ENCODE measurements at places on chromosomes 5 and 9.

DNA sequence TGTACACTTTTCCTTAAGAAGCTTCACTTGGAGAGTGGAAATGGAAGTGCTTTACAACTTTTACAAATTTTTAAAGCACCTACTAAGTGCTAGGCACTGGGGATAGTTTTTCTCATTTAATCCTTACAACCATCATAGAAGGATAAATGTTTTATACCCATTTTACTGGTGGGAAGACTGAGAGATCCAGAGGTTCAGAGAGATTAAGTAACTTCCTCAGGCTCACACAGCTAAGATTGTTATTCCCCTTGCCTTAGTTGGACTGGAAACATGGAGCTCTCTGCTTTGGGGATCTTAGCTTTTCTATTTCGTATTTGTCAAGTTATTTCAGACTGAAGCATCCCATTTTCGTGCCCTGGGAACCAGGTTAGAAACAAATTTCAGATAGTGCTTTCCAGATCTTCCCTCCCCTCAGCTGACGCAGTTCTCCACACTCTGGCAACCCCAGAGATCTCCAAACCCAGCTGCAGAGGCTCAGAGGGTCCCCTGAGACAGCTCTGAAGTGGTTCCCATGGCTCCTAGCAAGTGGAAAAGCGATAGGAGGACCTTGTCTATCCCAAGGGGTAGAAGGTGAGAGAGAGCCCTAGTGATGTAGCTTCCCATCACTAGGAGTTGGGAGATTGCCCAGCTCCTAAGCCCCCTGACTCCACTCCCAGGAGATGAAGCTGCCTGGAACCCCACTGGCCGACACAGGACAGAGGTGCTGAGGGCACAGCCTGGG is 16.2 kb upstream of the GABBR2 start:
- DNase-seq = no peak

DNA sequence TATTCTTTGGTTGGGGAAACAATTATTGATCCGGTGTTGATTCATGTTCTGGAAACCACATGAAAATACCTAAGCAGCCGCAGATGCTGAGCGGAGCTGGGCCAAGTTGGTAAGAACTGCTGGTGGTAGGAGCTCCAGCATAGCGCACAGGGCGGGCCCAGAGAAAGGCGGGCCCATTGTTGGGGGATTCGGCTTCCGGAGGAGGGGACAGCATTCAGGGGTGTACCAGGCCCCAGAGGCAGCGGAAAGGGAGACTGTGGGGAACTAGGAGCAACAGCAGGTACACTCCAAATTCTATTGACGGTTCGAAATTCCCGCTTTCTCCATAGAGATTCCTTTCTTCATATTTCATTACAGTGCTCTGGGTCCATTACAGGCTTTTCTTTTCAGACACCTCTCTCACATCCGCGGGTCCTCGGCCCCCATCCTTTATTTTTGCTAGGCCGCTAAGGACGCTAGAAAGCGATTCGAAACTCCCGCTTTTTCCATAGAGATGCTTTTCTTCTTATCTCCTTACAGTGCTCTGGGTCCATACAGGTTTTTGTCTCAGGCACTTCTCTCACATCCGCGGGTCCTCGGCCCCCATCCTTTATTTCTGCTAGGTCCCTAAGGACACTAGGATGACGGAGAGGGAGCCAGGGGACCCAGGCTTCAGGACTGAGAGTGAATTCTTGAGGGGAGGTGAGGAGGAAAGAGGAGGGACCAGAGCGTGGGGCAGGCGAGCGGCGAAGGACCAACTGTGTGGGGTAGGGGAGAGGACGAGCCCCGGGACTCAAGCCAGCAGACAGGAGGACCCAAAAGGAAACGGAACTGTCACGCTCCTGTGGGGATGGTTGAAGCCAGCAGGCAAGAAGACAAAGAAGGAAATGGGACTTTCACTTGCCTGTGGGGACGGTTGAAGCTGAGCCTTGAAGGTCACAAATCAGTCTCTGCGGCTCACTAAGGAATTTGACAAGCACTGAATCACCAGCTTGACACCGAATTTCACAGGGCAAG is at the start of gene CCDC152:
CCDC152 (plus strand) TSS at position 213 of the 996 bp plus-strand sequence. CDS start 2,304 bp downstream, outside the sequence.
- DNase-seq = no peak

DNA sequence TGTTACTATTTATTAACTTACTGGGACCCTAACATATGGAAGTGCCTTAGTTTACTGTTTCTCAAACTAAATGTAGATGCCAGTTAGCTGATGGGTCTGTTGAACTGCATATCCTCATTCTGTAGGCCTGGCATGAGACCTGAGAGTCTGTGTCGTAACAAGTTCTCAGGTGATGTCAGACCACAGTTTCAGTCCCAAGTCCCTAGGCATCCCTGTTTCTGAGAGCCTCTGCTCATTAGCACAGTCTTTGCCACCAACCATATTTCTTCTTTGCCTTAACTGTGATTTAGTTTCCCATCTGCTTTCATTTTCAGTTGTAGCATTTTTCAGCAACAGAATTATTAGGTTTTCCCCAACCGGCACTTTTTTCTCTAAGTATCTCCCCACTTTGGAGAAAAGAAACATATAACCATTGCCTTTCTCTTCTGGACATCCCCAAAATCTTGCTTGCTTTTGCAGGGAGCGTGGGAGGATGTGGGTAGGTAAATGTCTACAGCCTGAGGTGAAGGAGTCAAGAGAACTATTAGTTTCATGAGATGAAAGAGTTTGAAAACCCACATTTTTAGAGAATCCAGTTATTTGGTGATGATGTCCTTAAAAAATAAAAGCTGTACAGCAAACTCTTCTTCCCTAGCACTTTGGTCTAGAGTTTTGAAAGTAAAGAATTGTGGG is 74.6 kb downstream of the NUDT12 start:
- DNase-seq = no peak

GRCh38 chr5:154972476-154973080 is 31.7 kb downstream of the MRPL22 start:
- no peak for DNase-seq

- DNase-seq = no peak
These were observed 16.9 kb upstream of the COL5A1 start for GRCh38 chr9:134624621-134625181.

DNA sequence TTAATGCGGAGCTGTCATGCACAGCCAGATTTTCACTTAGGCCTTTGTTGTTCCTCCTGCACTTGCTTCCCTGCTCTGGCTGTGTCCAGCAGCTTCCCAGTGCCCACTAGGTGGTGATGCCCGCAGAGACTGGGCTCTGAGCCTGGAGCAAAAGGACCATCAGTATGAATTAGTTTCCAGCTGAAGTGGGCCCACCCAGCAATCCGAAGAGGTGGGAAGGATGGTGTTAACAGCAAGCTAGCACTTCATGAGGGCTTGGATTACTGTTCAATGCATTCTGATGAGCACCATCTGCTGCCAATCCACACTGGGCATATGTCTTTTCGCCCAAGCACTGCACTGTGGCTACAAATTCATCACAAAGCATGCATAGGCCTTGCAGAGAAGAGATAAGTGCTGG is 459.1 kb downstream of the SPOCK1 start:
- no peak for DNase-seq

DNA sequence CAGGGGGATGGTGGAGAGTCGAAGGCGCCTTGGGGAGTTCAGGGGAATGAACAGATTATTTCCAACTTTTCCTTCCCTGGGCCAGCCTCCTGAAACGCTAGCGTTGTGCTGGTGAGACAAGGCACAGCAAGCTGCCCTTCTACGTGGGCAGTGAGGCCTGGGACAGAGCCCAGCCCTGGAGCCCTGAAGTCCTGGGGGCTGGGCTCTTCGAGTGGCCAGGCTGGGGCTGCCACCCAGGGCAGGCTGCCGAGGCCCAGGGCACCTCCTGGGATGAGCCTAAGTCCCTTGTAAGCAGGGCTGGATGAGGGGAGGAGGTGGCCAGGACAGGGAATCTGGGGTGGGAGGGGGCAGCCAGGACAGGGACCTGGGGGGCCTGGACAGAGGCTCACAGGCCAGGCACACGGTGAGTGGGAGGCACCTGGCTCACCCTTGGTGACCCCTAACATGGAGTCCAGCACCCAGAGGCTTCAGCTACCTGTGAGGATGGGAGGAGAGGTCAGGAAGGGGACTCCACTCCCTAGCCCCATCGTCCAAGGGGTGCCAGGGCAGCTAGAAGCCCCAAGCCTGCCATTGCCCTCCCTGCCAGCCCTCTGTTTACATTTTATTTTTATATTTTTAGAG is 1.3 kb upstream of the LCN12 start:
- no peak for DNase-seq

GRCh38 chr5:38752622-38753021 is 93.2 kb upstream of the OSMR start:
- DNase-seq = no peak

- no peak for DNase-seq
These were observed 1899.9 kb downstream of the MAT2B start for GRCh38 chr5:165405340-165405739.

DNA sequence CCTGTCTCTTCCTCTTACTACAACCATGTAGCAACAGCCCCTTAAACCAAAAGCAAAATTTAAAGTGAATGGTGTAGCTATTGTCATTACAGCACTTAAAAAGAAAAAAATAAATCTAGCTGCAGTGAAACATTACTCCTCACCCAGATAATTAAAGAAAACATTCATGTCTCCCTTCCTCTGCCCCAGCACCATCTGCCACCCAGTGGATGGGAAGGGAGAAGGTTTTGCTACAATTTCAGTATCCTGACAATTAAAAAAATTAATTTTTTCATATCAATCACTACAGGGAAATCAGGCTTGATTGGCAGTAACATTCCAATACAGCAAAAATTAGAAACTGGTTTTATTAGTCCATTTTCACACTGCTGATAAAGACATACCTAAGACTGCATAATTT is 147.4 kb upstream of the PUM3 start:
- no peak for DNase-seq

GRCh38 chr5:147659166-147659929 is 123.2 kb downstream of the JAKMIP2 start:
- no peak for DNase-seq

- no peak for DNase-seq
These were observed 10.6 kb downstream of the HMCN2 start for GRCh38 chr9:130276121-130276520.

GRCh38 chr5:32600054-32600622 is 14.8 kb downstream of the SUB1 start:
- DNase-seq = no peak

GRCh38 chr5:21058289-21058688 is 1070.3 kb upstream of the CDH18 start:
- DNase-seq = no peak

- no peak for DNase-seq
These were observed 159.3 kb downstream of the TMC1 start for GRCh38 chr9:72680593-72681282.

GRCh38 chr9:38035873-38036272 is 33.2 kb downstream of the SHB start:
- DNase-seq = no peak

DNA sequence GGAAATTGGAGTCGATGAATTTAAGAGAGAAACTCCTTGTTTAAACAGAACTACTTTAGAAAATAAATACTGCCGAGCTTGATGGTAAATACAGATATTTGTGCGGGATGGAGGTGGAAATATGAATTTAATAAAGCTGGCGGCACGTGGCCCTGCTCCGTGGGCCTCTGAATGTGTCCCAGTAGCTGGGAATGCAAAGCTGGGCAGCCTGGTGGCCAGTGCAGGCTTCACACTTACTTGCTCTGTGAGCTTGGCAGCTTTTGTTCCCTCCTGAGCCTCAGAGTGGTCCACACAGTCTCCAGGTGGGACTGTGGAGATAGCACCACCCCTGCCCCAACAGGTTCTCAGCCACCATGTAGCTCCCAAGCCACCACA is 45.9 kb downstream of the BARX1 start:
- DNase-seq = no peak

DNA sequence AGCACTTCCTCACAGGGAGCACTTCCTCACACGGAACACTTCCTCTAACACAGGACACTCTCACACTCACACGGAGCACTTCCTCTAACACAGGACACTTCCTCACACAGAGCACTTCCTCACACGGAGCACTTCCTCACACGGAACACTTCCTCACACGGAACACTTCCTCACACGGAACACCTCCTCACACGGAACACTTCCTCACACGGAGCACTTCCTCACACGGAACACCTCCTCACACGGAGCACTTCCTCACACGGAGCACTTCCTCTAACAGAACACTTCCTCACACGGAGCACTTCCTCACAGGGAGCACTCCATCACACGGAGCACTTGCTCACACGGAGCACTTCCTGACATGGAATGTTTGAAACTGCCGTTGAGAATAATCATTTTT is 13.4 kb downstream of the POMT1 start:
- no peak for DNase-seq

GRCh38 chr5:87769157-87769556 is 356.4 kb upstream of the CCNH start:
- DNase-seq = no peak

DNA sequence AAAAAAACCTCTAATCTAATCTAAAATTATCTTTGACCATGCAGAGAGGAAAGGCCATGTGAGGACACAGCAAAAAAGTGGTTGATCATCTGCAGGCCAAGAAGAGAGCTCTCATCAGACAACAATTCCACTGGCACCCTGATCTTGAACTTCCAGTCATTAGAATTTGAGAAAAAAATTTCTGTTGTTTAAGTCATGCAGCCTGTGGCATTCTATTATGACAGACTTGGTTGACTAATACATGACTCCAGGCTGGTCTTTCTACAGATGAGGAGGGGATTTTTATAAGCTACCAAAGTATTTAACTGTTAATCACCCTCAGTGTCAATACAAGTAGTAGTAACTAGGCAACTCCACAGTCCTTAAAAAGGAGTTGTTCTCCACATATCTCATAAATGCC is 358.5 kb upstream of the RGMB start:
- no peak for DNase-seq

DNA sequence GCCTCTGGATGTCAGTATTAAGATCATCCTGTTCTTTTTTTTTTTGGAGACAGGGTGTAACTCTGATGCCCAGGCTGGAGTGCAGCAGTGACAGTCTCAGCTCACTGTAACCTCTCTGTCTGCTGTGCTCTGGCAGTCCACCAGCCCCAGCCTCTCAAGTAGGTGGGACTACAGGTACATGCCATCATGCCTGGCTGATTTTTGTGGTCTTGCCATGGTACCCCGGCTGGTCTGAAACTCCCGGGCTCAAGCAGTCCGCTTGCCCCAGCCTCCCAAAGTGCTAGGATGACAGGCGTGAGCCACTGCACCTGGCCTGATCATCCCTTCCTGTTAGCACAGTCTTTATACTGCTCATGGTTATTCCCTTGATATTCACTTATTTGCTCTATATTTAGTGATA is 3.5 kb downstream of the KDM4C start:
- no peak for DNase-seq

- no peak for DNase-seq
These were observed 21.0 kb downstream of the TNFSF15 start for GRCh38 chr9:114784721-114785279.

GRCh38 chr5:125874057-125874456 is 549.2 kb upstream of the GRAMD2B start:
- DNase-seq = no peak

- DNase-seq = no peak
These were observed 102.1 kb upstream of the CEP78 start for GRCh38 chr9:78133751-78134150.
